Ammon's horn (tissue), 1 donor: ENCODE measurements at places on chromosomes 7 and 10.

- DNase-seq = no peak
These were observed 84.0 kb upstream of the GTF2I start for GRCh38 chr7:74573512-74573911.

DNA sequence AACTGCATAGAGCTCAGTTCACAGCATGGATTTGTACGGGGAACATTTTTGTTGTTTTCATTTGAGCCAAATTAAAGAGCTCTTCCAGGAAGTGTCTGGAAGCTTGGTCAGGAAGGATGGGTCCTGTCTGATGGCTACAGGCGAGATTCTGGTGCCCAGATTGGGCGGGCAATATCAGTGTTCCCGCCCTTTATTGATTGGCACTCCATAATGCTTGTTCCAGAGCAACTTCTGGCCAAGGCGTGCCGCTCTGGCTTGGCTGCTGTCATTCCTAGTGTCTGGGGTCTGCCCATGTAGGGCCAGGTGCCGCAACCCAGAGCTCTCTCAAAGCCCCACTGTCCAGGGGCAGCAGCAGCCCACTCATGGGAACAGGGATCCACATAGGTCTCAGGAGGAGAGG is 45.9 kb downstream of the RAMP3 start:
- no peak for DNase-seq

DNA sequence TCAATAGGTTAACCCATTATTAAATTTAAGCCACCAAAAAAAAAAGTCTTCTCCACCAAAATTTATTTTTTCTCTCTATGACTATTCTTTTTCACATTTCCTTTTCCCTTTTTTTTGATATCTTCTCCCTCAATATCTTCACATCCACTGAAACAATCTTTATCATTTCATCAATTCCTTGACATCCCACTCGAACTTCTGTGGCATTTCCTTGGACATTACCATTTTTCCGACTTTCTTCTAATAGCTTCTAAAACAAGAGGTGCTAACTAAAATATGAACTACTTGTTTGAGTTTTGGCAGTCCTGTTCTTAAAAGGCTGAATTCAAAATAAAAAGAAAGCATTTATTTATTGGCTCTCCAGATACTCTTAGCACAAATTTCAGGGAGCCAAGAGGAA is 684 bp upstream of the CTNNA3 start:
- DNase-seq = no peak

- peak; percentile 14 for DNase-seq
These were observed 98.1 kb downstream of the PPP1R17 start for GRCh38 chr7:31785101-31785500.

DNA sequence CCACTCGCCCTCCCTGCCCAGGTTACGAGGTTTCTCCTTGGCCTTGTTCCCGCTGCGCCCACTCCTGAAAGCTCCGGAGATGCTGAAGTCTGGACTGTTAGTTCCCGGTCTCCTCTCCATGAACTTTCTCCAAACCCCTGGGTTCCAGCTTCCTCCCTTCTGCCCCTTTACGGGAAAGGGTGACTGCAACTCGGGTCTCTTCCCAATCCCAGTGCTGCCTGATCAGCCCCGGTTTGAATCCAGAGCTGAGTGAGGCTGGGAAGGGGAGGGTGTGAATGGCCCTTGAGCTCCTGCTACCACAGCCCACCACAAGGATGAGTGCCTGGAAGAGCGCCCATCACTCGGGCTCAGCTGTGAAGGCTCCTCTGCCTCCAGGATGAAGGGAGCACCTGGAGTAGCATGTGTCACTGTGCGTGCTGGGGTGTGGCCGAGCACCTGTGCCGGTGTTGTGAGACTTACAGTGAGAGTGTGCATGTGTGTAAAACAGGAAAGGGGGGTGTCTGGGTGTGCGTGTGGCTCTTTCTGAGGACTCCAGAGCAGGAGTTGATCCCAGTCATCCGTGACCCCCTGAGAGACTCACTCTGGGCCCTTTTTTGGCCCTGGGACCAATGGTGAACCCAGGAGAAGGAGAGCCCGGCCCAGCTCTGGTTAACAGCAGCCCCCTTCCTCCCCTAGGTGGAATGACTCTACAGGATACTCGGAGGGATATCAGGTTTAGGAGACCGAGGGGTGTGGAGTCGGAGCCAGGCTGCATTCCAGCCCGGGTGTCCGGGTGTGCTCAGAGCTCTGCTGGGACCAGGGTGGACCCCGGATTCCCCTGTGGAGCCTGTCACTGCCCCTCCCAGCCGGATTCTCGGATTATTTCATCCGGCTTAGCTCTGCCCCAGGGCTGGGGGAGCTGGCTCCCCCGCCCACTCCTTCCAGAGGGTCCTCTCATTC is 1.1 kb upstream of the ZNF467 start:
- DNase-seq = no peak

DNA sequence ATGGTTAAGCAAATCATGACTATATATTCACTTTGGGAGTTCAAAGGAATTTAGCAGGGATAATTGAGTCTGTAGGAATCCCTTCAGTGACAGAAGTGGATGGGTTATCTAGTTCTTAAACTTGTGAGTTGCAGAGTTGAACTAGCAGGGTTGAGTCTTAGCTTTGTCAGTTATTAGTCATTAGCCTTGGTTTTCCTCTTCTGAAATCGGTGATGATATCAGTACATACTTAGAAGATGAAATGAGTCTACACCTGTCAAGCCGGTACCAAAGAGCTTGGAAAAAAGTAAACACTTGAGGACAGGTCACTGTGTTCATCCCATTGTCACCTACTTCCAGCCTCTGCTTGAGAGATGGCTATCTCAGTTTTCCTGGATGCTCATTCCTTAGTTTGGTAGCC is 73.5 kb downstream of the BUB3 start:
- DNase-seq = no peak

GRCh38 chr10:129970465-129971364 is 6.6 kb upstream of the EBF3 start:
- DNase-seq = no peak

- peak; percentile 87 for DNase-seq
These were observed 46.4 kb upstream of the TMEM72 start for GRCh38 chr10:44864637-44865288.

DNA sequence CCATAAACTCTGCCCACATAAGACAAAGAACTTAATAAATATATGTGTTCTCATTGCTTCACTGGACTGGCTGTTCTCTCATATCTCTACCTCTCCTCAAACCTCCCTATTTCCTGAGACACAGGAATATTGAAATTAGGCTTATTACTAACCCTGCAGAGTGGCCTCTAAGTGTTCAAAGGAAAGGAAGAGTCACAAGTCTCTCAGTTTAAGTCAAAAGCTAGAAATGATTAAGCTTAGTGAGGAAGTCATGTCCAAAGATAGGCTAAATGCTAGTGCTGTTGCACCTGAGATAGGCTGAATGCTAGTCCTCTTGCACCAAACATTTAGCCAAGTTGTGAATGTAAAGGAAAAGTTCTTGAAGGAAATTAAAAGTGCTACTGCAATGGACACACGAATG is 41.1 kb downstream of the GNAI1 start:
- DNase-seq = no peak

DNA sequence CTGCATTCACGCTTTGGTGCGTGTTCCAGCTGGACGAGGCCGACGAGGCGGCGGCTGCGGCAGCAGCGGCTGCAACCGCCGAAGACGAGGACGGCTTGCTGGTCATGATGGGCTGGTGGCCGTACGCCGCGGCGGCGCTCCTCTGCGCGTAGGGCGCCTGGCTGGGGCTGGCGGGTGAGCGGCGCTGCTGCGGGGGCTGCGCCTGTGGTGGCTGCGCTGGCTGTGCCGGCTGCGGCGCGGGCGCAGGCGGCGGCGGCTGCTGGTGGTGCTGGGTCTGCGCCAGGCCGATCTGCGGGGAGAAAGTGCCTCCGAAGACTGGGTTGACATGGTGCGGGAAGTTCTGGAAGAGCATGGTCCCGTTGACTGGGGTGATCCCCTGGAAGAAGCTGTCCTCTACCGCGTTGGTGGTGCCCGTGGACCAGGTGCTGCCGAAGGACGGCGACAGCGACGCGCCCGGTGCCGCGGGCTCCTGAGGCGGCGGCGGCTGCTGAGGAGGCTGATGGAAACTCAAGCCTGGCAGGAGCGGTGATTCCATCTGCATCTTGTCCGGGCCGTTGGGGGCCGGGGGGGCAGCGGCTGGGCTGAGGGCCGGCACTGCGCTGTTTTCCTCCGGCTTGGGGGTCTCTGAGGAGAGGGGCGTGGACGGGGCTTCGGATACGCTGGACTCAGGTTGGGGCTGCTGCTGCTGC is 51.1 kb downstream of the CPEB3 start:
- DNase-seq = peak; percentile 69

DNA sequence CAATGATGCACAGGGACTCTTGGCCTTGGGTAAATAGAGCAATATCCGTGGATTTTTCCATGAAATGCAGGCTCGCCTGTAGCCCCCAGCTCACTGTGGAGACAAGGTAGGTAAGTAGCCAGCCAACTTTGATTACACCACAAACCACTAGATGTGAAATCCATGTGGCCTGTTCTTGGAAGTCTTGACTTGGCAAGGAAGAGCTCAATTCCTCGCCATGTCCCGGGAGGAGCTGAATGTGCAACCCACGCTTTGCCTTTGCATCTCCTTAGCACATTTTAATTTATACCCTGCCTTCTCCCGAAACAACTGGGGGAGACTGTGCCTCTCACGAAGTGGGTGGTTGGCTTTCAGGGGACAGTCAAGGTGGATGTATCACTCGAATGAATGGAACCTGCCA is 347.7 kb upstream of the MKI67 start:
- no peak for DNase-seq

DNA sequence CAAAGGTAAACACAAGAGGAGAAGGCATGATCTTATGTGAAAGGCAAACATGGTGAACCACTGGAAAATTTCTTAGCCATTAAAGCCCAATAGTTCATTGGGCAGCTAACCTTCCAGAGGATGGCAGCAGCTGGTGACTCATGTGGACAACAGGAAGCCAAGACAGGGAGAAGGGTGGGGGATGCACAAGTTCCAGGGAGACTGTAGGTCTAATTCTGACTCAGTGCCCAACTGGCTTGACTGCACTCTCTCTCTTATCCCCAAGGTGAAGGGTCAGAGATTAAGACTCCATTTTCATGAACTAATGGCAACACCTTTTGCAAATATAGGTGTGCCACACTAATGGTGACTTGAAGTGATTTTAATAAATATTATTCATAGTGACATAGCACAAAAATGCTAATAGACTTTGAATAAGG is 47.9 kb upstream of the SLC35B4 start:
- DNase-seq = no peak

DNA sequence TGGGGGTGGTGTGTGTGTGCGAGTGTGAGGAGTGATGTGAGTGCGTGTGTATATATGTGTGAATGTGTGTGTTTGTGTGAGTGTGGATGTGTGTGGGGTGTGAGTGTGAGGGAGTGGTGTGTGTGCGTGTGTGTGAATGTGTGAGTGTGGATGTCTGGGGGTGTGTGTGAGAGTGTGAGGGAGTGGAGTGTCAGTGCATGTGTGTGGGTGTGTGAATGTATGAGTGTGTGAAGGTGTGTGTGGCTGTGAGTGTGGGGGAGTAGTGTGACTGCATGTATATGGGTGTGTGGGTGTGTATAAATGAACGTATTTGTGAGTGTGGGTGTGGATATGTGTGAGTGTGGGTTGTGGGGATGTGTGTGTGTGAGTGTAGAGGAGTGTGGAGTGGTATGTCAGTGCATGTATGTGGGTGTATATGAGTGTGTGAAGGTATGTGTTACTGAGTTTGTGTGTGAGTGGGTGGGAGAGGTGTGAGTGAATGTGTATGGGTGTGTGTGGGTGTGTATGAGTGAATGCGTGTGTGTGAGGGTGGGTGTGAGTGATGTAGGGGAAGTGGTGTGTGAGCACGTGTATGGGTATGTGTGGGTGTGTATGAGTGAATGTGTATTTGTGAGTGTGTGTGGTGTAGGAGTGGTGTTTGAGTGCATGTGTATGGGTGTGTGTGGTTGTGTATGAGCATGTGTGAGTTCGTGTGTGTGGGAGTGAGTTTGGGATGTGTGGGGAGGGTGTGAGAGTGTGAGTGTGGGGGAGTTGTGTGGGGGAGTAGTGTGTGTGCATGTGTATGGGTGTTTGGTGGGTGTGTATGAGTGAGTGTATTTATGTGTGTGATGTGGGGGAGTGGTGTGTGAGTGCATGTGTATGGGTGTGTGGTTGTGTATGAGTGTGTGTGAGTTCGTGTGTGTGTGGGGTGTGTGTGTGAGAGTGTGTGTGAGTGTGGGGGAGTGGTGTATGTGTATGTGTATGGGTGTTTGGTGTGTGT is 28.5 kb upstream of the NUB1 start:
- DNase-seq = no peak

- DNase-seq = no peak
These were observed 165.5 kb upstream of the SMIM30 start for GRCh38 chr7:113283861-113284260.

DNA sequence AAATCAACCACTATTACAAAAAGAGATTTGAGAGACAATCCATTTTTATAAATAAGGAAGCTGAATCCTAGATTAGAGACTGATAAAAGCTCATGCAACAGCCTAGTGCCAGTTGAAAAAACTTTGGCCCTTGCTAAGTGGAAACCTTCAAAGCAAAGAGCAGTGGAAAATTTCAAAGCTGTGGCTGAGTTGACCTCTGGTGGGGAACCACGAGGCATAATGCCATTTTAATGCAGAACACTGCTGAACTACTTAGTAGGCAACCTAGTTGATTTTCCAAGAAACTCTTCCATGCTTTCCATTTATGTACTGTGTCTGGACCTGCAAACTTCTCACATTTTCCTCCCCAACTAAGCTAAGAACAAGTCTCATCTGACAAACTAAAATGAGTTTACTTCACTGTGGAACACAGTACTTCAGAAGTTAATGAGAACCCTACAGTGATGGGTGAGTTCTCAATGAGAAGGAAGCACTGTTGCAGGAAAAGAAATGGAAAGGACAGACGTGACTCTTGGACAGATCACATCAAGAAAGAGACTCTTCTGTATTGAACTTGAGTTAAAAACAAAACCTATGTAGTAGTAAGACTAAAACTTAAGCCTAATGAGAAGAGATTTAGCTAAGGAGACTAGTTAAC is 19.5 kb downstream of the FZD9 start:
- DNase-seq = no peak

GRCh38 chr10:80530816-80531215 is 6.9 kb upstream of the SH2D4B start:
- no peak for DNase-seq

DNA sequence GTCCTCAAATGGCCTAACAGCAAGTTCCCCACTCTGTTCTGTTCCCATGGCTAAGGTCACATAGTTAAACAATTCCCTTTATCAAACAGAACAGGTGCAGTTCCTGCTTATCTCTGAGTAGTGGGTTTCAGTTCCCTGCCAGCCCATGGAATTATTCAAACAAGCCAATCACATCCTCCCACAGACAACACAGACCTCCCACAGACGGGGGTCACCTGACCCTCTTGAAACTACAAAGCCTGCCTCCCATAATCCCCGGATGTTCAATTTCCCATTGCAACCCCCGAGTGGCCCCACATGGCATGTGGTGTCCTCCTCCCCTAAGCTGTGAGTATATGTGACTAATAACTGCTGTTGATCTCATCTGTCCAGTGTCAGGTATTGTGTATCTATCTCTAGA is 64.1 kb downstream of the TMEM168 start:
- DNase-seq = no peak

DNA sequence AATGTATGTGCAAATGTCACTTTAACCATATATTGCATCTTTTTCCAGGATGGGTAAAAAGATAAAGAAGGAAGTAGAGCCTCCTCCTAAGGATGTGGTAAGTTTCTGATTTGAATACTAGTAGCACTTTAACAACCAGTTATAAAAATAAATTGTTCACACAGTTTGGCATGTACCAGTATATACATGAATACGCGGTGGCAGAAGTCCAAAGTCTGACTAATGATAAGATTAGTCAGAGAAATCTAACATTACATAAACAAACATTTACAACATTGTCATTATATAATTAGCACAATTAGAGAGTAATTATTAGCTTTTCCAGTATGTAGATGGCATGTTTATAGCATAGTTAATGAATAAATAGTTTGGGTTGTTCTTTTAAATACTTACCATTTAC is 4.1 kb downstream of the ARMC3 start:
- no peak for DNase-seq

GRCh38 chr7:117780832-117781231 is 92.4 kb downstream of the CTTNBP2 start:
- peak; percentile 42 for DNase-seq
